ENCODE measurements at places on chromosomes 1 and 21.

DNA sequence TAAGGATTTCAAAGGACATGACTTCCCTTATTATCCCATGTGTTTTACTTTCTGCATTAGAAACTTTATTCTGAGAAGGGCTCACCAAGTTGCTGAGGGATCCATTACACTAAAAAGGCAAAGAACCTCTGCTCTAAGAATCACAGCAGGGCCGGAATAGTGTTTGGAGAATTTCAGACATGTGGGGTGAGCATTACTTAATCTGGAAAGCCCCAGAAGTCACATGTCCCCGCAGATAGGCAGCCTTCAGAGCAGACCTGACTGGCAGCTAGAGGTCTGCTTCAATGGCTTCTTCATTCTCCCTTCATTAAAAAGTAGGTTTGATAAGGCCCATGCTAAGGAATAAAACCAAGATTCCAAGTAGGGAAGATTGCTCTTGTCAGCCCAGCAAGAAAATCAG is 52.6 kb upstream of the RBM15 start:
- peak; percentile 16 for DNase-seq

DNA sequence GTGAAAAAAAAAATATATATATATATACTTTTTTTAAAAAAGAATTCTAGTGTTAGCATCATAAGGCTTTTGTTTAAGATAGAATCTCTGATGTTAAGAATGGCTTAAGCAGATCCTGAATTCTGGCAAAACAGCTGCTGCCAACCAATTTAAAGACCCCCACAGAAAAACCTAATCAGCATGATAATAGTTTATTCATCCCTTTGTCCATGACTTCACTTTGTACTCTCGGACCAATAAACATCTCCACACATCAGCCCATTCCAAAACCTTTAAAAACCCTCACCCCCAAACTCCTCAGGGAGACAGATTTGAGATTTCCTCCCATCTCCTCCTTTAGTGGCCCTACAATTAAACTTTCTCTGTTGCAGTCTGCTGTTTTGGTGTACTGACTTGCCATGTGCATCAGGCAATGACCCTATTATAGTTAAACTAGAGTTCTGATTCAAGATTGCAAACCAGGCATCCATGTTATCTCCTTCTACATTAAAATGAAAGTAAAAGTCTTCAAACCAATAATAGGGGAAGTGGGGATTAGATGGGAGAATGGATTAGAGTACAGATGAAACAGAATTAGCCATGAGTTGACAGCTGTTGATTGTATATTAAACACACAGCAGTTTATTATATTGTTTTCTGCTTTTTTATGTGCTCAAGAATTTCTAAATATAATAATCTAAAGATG is 9.8 kb upstream of the PHTF1 start:
- no peak for DNase-seq

- DNase-seq: peak; percentile 3
These were observed at the start of gene PCP4 for GRCh38 chr21:39867198-39867650. TSS of gene PCP4 (plus strand) at chr21:39867438. CDS start at chr21:39867502, 64 bp downstream.

- no peak for DNase-seq
These were observed 128.5 kb upstream of the GALNT2 start for GRCh38 chr1:229938551-229938950.

- peak; percentile 91 for DNase-seq
These were observed 106.5 kb upstream of the SLC44A3 start for GRCh38 chr1:94713472-94714141.

DNA sequence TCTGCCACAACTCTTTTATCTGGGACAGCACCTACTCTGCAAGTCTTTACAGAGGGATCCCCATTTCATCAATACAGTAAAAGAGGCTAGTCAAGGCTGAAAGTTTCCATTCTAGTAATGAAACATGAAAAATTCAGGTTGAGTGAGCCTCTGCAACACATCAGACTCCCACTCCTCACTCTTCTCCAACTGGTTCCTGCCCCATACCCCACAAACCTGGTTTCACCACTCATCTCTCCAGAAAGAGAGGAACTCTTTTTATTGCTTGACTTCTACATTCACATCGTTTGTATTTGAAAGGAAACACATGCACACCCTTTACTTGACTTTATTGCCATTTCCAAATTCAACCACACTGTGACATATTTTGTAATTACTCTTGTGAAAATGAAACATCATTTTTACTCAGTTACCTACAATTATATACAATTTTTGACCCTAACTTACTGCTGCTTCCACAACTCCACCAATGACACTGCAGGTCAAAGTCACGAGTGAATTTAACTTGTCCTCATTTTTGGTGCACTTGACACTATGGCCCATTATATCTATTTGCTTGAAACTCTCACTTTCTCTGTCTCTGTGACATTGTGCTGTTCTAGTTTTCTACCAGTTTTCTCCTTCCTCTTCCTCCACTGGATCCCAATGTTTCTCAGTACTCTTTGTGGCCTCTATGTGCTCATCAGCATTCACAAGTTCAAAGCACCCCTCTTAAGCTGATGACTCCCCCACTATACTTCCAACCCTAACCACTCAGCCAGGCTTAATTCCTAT is 8.0 kb downstream of the STX6 start:
- no peak for DNase-seq

GRCh38 chr21:31034378-31034777 is 3.9 kb downstream of the KRTAP19-8 start:
- DNase-seq: no peak

DNA sequence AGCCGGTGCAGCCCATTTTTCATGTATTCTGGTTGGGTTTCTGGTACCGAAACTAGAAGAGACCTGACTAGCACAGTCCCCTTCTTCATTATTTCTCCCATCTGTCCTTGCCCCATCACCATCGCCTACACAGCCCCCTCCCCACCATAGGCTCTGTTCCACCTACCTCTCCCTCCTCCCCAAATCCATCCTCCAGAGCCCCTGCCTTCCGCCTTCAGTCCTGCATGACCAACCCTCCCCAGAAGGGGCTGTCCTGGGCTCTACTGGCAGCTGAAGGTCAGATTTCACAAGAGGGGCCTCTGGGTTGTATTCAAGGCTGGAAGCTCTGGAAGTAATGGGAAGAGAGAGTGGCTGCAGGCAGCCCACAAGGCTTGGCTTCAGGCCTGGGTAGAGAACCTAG is 55.2 kb downstream of the SDC3 start:
- no peak for DNase-seq

DNA sequence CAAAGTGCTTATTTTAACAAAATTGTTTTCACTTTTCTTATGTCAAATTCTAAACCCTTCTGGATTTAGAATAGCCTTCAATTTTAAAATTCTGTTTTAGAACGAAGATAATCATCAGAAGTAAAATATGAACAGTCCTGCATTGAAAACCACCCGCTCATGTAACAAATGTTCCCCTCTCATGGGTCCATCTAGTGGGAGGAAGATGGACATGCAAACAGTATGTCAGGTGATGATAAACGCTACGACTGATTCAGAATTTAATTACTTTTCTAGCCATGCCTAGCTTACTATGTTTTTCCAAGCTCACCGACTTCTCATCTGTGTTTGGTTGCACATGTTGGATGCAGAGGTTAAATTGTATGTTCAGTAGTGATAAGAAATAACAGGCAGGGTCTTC is 23.5 kb downstream of the SOD1 start:
- DNase-seq: no peak

GRCh38 chr1:84467298-84467697 is 11.8 kb upstream of the RPF1 start:
- no peak for DNase-seq

DNA sequence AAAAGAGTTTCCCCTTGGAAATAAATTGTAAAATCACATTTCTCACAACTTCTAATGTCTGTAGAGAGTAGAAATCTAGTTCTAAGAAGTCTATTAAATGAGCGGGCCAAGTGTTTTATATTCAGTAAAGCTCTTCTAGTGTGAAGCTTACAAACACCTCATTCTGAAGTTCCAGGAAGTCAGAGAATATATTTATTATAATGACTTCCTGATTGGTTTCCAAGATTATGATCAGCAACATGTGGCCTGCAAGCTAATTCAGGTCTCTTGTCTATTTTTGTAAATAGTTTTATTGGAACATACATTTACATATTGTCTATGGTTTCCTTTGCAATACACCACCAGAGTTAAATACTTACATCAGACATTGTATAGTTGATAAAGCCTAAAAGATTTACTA is 603.9 kb downstream of the AMY1C start:
- no peak for DNase-seq

GRCh38 chr1:78176448-78176847 is 130.7 kb downstream of the GIPC2 start:
- DNase-seq: peak; percentile 63

- DNase-seq: peak; percentile 1
These were observed 133.4 kb downstream of the PLPPR5 start for GRCh38 chr1:98870959-98871903.

- DNase-seq: no peak
These were observed 134.3 kb upstream of the C1orf174 start for GRCh38 chr1:4034318-4034887.

GRCh38 chr1:6998267-6998666 is 213.0 kb downstream of the CAMTA1 start:
- DNase-seq: no peak

DNA sequence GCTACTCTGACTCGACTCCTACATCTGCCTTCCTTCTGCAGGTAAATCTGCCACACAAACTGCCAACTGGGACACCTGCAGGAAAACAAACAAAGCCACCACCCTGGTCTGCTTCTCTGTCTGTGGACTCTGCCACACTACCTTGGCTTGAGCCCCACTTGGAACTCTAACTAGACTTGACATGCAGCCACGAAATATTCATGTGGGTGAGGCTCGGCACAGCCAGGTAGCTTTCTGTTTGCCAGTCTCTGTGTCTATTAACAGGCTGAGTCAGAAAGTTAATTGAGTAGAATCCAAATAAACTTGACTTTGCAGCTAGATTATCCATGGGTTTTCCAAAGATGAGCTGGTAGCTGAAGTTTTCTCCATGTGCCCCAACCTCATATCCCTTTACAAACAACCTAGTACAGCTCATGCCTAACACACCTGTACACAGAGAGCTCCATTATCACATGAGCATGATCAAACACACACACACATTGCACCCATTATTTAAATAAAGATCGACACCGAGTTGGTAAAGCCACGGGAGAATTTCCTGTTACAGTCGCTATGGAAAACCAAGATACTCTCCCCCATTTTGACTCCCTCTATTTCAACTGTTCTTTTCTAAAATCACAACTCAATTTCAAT is 808 bp downstream of the C1orf116 start:
- no peak for DNase-seq

DNA sequence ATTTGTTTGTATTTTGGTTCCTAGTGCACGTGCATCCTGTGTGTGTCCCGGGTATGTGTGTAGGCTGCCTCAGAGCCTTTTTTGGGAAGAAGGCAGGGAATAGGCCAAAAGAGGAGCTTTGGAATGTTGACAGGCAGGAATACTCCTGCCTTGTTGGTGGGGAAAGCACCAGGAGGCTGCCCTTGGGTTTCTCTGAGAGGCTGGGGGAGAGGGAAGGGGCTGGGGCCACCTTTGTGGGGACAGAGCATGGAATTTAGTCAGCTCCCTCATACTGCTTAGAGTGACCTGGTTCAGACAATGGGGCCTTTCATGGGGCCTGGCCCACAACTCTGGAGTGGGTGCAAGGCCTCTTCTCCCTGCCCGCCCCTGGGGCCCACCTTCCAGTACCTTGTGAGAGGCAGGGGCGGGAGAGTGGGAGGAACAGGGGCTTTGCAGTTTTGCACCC is 31.3 kb downstream of the ACOT11 start:
- DNase-seq: no peak

DNA sequence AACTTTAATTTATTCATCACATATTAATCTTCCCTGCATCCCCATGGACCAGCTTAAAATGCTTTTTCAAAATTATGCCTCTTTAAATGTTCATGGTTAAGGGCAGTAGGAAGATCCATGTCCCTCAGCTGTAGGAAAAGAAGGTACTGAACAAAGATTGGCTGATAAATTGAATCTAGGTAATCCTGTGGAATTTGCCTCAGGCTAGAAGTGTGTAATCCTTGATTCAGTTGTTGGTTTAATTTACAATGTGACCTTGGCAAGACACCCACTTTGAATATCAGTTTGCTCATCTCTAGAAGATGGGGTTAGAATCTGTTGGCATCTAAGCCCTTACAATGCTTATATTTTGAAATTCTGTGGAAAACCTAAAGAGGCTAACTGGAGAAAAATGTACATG is 6.1 kb downstream of the TTC4 start:
- no peak for DNase-seq

- DNase-seq: peak; percentile 99
These were observed 90.2 kb upstream of the C1orf21 start for GRCh38 chr1:184296466-184297243.

GRCh38 chr1:104195395-104195794 is 445.7 kb downstream of the AMY1C start:
- no peak for DNase-seq

GRCh38 chr1:200473698-200474371 is 64.0 kb upstream of the ZNF281 start:
- no peak for DNase-seq

- DNase-seq: peak; percentile 7
These were observed 104.6 kb downstream of the NEGR1 start for GRCh38 chr1:72177711-72178110.

- DNase-seq: no peak
These were observed 565.8 kb upstream of the USP24 start for GRCh38 chr1:55781003-55781402.

GRCh38 chr1:74571493-74571800 is 59.0 kb upstream of the LRRC53 start:
- DNase-seq: no peak

DNA sequence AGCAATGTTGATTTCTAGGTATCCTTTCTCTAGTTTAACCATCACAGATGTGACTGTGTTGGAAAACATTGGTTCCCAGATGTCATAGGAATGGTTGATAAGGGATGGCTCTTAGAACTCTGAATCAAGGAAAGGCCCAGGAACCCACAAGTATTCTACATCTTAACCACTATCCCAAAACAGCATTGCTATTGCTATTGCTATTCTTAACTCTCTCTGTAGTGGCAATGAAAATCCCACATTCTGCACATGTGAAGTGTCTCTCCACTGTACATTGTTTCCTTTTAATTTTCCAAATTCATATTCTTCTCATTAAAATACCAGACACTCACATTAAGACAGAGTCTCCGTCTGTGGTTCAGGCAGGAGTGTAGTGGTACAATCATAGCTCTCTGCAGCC is 420.4 kb upstream of the RUNX1 start:
- DNase-seq: no peak

- no peak for DNase-seq
These were observed at the start of gene DMRTB1 for GRCh38 chr1:53459321-53460175. TSS of gene DMRTB1 (plus strand) at chr1:53459399. CDS start at chr1:53459454, 55 bp downstream.

- DNase-seq: no peak
These were observed 63.9 kb upstream of the GPR25 start for GRCh38 chr1:200808846-200809245.

GRCh38 chr1:224543453-224543852 is 72.7 kb upstream of the CNIH3 start:
- DNase-seq: no peak

- no peak for DNase-seq
These were observed 36.0 kb upstream of the GPR157 start for GRCh38 chr1:9164919-9165318.

Measured in brain microvascular endothelial cell (primary cell).